ENCODE measurements at places on chromosomes 1 and 21.

DNA sequence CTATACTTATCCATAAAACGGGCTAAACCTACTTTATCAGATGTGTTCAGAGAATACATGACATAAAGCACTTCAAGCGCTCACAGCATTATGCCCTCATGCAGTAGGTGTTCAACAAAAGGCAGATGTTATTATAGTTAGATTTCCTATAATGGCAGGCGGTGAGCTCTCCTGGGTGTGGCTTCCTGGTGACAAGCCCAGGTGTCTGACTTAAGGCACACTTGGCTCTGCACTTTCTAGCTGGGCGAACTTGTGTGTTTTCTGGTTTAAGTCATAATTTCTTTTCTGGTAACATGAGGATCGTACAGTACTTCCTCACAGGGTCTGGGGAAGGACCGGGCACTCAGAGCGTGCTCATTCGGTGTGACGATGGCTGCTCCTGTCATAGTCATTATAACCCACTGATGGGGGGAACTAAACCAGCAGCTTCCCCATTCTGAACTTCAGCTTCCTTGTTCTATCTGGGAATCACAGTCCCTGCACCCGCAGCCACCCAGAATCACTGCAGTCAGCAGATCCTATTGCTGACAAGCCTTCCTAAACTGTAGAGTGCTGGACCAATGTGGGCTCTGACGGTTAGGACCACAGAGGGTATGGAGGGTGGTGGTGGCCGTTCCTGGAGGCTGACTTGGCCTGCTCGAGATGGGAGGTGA lies 52.8 kb downstream of the IGSF21 start:
- no peak for DNase-seq

- DNase-seq, result no peak
Measured at GRCh38 chr1:46223472-46223943, 20.4 kb downstream of the LURAP1 start.

GRCh38 chr21:32687643-32688345 lies 40.0 kb downstream of the SYNJ1 start:
- no peak for DNase-seq

- no peak for DNase-seq
Measured at GRCh38 chr1:235417086-235417697, 50.0 kb downstream of the TBCE start.

GRCh38 chr1:7077136-7077535 lies 291.9 kb downstream of the CAMTA1 start:
- DNase-seq, result no peak

DNA sequence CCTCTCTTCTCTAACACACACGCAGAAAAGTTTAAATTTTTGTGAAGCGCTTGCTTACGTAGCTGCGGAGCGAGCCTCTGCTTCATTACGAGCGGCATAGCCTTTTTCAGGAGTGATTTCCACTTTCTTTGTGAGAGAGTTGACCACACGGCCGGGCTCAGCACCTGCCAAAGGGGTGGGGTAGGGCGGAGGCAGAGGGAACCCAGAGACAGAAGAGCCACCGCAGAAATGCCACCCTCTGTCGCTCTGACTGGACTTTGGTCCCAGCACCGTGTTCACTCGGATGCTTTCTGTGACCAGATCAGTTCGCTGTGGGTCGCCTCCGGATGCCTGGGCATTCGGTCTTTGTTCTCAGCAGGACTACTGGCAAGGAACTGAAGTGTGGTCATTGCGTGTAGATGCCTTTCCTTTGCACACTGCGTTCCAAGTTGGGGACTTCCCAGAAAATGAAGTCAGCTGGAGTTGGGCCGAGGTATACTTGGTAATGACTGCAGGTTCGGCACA lies 883 bp downstream of the CHODL start:
- DNase-seq, result no peak

DNA sequence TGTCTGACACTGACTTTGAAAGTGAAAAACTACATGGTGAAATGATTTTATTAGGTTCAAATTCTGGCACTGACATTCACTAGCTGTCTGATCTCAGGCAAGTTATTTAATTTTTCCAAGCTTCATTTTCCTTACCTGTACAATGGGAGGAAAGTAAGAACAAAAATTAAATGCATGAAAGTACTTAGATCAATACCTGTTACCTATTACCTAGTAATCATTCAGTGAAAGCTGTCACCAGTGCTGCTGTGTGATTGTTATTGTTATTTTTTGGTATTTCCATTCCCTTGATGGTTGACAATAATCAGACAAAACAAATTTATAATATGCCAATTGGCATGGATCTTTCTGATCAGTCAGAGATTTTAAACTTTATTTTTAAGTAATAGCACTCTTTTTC lies 1.6 kb downstream of the C8A start:
- no peak for DNase-seq

GRCh38 chr1:156151093-156151688 lies 2.2 kb upstream of the SEMA4A start:
- no peak for DNase-seq

- DNase-seq, result no peak
Measured at GRCh38 chr1:20601129-20601825, 12.4 kb downstream of the CDA start.

DNA sequence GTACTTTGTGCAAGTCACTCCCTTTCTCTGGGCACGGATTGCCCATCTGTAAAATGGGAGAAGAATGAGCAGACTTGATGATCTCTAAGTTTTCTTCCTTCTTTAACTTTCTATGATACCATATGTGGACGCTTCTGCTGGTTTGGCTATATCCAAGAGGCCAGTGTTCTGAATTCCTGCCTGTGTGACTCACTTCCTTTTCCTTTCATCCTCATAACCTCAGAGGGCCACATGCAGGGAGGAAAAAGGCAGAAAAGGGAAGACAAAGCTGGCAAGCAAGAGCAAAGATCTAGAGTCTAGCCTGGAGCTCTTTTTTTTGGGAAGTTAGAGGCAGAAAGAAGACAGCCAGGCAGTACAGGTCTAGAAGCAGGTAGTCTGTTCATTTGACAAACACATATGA lies 151.2 kb downstream of the OMA1 start:
- DNase-seq, result no peak

- DNase-seq, result no peak
Measured at GRCh38 chr1:78145105-78145580, 99.4 kb downstream of the GIPC2 start.

DNA sequence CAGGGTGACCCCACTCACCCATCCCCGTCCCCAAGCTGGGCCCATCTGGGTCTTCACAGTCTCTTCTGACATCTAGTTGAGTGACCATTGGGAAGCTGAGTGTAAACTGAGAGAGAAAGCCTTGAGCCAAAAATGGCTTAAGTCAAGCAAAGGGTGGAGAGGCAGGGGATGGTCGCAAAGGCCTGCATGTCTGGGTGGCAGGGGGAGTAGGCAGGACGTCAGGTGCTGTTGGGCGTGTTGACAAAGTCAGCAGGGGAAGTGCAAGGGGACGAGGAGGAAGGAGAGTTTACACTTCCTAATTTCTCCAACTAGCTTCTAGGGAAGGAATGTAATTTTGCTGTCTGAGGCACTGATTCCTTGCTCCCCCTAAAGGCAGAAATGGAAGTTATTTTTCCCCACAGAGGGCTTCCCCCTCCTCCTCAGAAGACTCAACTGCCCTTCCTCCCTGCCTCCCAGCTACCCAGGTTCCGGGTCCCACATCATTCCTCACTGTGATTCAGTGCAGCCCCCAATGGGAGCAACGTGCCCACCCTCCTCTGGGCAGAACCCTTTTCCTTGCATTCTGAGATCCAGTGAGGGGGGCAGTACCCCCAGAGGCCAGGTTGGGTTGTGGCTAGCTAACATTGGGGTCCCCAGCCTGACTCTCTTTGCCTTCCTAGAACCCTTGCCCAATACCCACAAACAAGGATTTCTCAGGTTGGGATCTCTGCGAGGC lies 1.2 kb upstream of the ADORA1 start:
- peak; percentile 80 for DNase-seq

DNA sequence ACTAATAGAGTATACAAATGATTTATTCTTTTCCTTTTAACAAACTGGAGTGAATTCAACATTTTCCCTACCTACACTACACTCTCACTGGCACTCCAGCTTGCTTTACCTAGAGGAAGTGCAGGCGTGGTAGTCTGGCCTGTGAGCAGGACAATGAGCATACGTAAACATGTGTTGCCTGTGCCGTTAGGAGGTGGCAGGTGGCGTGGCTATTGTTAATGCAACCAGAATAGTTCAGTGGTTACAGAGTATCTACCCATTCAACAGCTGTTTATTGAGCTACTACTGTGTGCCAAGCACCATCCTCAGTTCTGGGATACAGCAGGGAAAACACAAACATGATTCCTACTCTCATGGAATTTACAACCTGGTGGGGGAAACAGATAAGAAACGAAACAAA lies 299.7 kb upstream of the KAZN start:
- no peak for DNase-seq

- DNase-seq, result no peak
Measured at GRCh38 chr1:4017636-4018365, 117.7 kb upstream of the C1orf174 start.

DNA sequence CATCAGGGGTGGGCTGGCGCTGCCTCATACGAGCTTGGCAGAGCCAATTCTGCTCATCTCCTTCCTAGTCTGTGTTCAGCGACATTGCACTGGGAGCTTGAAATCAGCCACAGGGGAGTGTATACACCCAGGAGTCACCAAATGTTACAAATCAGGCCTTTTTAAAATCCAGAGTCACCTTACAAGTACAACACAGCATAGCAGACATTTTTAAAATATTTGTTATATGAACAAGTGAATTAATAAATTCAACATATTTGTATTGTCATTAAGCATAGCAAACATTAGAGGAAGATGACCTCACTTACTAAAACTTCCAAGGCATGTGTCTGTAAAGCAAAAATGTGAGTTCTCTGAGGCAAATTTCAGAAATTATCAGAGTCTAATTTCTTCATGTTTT lies 210.0 kb downstream of the HLX start:
- DNase-seq, result no peak

- no peak for DNase-seq
Measured at GRCh38 chr1:92538048-92538412, 51.3 kb upstream of the GFI1 start.

GRCh38 chr1:227661495-227661894 lies 73.6 kb downstream of the JMJD4 start:
- DNase-seq, result no peak

GRCh38 chr1:6269720-6270400 lies 9.0 kb upstream of the GPR153 start:
- no peak for DNase-seq

GRCh38 chr21:16633831-16634459 lies 878.9 kb upstream of the CXADR start:
- DNase-seq, result no peak

DNA sequence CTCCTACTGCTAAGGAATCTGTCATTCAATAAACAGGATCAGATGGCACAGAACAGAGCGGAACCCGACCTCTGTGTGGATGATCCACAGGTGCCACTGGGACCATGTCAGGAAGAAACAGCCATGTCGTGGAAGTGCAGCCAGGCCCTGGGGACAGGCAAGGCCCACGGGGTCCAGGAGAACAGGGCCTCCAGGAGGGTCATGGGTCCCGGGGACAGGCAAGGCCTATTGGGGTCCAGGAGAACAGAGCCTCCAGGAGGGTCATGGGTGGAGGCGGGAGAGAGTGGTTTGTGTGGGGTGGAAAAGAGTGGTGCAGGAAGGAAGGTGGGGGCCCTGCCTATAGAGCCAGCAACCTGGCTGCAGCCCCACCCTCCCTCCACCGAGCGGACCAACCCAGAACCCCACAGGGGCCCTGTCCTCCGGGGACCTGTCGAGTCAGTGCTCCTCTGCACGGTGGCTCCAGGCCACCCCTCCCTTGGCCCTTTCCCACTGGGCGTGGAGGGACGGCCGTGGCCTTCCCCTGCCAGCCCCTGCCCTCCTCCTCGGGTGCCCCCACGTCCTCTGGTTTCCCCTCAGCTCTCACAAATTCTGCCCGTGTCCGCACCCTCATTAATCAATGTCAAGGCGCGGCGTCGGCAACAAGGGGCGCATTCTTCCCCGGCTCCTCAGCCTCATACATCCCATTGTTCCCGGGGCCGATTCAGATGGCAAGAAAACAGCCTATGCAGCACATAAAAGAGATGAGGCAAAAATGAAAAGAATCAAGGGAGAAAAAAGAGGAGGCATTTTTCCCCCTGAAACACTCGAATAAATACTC lies 146.4 kb downstream of the PRDM16 start:
- no peak for DNase-seq

DNA sequence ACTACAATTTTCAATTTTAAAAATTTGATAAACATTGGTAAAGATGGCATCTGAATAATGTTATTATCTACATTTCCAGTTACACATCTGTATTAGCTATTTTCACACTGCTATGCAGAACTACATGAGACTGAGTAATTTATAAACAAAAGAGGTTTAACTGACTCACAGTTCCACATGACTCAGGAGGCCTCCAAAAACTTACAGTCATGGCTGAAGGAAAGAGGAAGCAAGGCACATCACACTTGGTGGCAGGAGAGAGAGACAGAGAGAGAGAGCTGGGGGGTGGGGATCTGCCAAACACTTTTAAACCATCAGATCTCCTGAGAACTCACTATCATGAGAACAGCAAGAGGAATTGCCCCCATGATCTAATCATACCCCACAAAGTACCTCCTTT lies 850.0 kb downstream of the LTN1 start:
- DNase-seq, result no peak

DNA sequence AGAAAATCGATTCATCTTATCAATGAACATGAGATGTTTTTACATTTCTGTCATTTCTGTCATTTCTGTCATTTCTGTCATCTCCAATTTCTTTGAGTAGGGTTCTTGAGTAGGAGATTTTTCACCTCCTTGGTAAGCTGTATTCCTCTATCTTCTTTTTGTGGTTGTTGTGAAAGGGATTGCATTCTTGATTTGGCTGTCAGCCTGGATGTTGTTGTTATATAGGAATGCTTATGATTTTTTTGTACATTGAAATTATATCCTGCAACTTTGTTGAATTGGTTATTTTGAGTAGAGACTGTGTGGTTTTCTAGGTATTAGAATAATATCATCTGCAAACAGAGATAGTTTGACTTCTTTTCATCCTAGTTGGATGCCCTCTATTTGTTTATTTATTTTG lies 1233.7 kb downstream of the PLA2G4A start:
- DNase-seq, result no peak

DNA sequence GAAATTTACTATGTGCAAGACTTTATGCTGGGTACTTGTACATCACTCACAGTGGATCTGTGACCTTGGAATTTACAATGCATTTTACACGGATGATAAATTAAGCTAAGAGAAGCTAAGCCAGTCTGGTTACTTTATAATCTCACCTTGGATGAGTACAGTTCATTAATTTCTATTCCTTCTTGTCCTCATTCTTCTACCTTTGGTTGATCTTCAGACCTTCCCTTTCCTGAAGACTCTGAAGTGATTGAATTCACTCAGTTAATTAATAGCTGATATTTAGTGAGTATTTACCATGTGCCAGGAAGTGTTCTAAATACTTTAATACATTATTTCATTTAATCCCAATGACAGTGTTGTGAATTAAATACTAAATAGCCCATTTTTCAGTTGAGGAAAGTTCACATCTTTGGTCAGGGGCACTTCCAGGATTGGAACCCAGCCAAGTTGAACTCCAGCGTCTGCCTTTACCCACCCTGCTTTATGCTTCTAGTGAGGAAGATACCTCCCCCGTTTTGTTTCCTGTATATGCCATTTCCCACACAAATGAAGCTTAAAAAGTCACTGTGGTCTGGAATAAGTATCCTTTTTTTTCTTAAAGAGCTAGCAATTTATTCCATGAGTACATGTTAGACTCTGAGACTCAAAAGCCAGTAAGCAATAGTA lies 146.6 kb downstream of the TLR5 start:
- no peak for DNase-seq

All from vagina (tissue), 2 donors.